ENCODE measurements at places on chromosomes 3 and 15.
A peak's percentile ranks its signal among the peaks of the same experiment; 100 is the strongest.

- no peak for DNase-seq
These were observed 68.8 kb upstream of the IQSEC1 start for GRCh38 chr3:13141991-13142412.

DNA sequence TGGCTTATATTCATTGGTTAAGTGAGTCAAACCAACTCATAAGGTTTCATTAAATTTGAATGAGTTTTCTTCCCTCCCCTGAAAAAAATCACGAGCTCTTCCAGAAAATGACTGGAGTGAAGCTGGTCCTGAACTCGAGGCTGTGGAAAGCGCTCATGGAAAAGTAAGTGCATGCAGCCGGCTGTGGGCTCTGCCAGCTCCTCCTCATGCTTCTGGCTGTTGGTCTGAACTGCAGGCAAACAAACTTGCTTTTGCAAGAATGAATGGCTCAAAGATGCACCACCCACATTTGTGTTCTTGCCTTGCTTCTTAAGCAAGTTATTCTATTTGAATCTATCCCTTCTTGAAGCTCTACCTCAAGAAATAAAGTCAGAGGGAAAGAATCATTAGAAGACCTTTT, 6.2 kb downstream of the ETV5 start:
- DNase-seq = no peak

- no peak for DNase-seq
These were observed 183.5 kb downstream of the TJP1 start for GRCh38 chr15:29638781-29639180.

DNA sequence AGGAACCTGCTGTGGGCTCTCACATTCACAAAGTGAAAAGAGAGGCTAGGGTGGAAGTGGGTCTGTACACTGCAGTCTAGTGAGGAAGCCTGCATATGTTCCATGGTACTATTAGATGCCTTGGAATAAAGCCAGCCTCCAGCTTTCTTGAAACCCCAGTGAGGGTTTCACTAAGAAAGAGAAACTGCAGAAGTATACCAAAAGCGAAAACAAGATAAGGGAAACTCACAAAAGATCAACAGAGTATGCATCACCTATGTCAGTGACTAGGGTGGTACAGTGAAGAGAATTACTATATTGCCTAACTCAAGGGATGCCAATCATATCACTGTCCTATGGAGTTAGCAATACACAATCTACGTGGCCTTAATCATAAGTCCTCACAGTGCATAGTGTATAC, 212.5 kb upstream of the GADL1 start:
- DNase-seq = no peak

GRCh38 chr3:111035316-111035715, 36.3 kb upstream of the NECTIN3 start:
- DNase-seq = no peak

DNA sequence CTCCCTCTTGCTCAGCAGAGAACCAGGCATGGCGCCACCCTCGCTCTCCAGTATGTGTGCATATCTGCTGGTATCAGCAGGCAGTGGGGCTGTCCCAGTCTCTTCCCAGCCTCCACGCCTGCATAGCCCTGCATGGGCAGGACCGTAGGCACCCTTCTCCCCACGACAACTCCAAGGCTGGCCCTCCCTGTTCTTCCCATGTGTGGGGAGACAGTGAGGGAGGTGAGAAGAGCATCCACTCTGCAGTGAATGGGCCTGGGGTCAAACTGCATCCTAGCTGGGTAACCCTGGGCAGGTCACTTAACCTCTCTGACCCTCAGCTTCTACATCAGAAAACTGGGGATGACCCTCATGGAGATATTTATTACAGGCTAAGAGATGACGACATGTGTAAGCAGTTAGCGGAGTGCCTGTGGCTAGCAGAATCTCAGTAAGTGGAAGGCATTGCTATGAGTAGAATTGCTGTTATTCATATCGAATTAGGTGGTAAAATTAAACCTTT, 13.3 kb upstream of the SSUH2 start:
- peak; percentile 59 for DNase-seq

DNA sequence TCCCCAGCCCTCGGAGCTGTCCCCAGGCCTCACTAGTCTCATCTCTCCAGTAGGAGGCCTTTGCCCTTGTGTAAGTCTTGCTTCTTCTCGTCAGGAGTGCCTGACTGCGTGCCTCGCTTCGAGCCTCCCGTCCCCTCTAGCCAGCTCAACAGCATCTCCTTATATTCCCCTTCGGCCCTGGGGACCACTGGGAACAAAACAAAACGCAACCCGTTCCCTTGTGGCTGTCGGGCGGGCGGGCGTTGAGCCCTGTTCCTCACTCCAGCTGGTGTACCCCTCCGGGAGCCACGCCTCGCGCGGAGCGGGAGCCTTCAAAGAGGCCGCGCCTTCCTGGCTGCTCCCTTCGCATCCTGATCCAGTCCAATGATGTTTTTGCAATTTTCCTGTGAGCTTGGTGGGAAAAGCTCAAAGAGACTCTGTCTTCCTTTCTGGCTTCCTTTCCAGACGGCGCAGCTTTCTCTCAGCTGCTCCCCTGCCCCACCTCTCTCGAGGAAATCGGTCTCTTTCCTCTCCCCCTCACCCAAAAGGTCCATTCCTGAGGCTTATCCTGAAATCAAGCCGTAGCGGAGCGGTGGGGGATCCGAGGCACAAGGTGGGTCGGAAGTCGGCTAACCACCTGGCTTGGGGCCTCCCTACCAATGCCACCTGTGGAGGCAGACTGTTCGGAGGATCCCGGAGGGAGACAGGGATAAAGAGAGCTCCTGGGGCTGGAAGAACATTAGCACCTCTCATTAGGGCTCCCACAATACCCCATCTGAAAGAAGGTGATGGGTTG, 33.4 kb upstream of the SRP14 start:
- no peak for DNase-seq

- DNase-seq = no peak
These were observed 32.2 kb downstream of the SSR3 start for GRCh38 chr3:156522673-156523072.

GRCh38 chr15:81911022-81911971, 134.5 kb downstream of the MEX3B start:
- no peak for DNase-seq

GRCh38 chr3:9141928-9142289, 107.5 kb downstream of the SRGAP3 start:
- DNase-seq = no peak

DNA sequence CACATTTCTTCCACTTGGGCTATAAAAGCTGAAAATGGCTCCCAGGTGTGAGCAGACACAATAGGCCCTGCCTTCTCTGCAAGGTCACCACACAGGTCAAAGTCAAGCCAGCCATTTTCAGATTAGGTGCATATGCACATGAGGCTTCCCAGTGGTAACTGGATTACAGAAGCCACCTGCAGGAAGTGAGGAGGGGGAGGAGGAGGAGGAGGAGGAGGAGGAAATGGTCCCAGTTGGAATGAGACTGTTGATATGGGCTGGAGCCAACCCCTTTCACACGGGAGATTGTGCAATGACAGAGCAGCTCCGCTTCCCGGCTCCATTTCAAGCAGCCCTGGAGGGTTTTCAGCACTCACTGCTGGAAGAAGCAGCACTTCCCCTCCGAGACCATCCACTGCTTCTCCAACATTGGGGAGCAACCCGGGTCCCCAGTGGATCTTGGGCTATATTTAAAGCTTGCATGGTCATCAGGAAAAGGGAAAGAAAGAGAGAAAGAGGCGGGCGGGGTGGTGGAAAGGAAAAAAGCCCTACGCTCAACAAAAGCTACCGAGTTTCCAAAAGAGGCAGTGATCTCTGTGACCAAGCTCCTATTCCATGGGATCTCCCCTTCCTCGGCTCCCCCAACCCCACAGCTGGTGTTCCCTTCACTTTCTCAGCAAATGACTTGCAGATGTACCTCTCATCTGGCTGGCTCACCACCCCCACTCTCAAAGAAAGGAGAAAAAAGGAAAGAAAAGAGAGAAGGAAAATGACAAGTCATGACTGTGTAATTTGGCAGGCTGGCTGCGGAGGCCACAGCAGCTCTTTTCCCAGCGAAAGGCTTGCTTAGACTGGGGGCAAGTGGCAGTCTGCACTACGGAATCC, 58.3 kb downstream of the LRIG1 start:
- peak; percentile 59 for DNase-seq

DNA sequence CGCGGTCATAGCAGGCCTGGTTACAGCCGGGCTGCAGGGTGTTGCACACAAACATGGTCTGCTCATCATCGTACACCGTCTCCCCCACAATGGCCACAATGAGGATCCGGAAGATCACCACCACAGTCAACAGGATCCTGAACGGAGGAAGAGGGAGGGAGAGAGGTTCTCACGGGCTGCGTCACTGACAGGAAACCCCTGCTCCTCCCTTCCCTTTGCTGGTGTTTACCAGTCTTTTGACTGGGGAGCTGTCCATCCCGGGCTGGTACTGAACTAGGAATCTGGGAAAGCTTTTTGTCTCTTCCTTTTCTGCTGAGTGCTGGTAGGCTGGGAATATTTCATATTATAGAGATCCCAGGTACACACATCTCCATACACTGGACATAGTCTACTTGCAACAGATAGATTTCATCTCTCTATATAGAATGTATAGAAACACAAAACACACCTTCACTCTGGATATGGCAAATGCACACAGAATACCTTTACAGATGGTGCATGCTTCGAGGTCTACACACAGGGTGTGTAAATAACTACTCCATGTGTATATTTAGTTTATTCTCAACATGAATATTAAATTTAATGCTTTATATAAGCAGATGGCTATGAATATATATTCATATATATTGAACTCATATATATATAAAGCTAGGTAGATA, 1.4 kb downstream of the GJD2 start:
- no peak for DNase-seq

DNA sequence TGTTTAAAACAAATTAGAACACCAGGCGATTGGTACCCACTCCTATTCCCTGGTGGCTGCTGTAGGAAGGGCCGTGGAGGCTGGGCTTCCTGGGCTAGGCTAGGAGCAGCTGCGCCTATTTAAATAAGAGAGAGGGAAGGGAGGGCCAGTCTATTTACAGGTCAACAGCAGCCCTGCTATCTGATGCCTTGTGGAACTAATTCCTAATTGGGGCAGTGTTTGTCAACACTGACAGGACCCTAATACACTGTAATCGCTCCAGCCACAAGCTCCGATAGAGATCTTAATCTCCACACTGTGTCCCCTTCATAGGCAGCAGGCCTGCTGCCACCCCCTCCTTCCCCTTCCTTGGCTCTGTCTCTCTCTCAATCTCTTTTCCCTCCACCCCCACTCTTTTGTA, 116.9 kb upstream of the SOX14 start:
- no peak for DNase-seq

DNA sequence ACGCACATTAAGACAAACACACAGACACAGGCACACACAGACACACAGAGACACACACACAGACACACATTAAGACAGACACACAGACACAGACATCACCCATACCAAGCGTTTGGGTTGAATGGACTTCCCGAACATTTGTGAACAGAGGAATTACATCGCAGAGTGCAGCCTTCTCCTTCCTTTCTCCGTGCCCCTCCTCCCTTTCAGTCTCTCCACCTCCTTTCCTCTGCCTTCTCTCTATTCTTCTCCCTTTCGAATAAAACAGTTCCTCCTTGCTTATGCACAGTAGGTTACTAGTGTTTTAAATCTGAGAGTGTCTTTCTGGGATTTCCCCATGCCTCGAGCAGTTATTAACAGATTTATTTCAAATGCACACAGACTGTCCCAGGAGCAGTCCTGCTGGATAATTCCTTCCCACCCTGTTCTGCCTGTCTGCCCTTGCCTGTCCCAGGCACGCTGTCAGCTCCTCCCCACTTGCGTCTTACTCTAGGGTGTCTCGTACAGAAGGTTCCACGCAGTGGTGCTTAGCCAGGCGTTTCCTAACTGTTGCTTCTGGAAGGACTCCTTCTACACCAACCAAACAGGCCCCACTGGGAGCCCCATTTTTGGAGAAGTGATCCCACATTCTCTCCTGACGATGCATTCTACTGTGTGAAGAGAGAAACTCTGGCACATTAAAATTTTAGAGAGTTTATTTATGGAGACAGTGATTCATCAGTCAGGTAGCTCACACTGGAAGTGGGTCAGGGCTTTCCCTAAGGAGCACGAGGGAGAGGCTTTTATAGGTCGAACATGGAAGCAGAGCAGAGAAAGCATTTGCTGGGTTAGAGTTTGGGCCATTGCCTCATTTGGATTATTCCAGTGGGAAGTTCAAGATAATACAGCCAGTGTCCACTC, 163.8 kb downstream of the SV2B start:
- DNase-seq = no peak

DNA sequence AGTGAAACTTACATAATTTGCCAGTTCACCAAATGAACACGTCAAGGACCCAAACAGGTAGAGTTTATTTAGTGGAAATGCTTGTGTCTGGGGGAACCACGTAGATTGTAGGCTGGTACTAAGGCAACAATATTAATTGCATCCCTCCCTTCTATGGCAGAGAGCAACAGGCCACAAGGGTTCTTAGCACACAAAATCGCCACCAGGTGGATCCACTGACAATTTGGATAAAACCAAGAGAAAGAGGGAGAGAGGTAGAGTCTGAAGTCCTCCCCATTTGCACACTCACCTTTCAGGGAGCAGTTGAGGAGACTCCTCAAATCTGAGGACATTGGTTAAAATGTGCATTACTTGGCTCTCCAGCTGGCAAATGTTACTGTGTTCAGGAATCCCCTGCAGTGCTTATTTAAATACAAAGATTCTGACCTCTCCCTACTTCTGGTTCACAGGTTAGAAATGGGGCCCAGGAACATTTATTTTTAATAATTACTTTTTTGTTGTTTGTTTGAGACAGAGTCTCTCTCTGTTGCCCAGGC, 181.0 kb upstream of the FEZF2 start:
- no peak for DNase-seq

GRCh38 chr3:13415236-13415986, 4.7 kb downstream of the NUP210 start:
- no peak for DNase-seq

- DNase-seq = no peak
These were observed 54.6 kb upstream of the MYZAP start for GRCh38 chr15:57537072-57537471.

DNA sequence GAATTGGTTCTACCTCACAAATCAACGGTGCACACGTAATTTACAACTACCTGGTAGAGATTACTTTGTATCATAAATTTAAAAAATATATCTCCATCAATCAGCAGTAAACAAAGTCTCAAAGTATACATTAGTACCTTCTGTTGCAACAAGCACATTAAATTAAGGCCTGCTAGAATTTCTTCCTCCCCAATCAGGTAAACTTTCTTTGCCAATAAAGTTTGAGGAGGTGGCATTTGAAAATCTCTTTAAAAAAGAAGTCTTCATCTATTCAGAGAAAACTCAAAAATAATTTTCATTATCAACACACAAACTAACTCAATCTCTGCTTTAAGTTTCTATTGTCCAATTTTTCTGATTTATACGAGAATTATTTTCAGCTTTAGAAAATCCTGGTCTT, 4.4 kb downstream of the CCNL1 start:
- DNase-seq = no peak

All from NCI-H2029 treated with DMSO at 0.1 percent for 48 hours (cell line).